ENCODE measurements at places on chromosomes 3 and 15. TPM values are rescaled to one million over a fixed set of nuclear protein-coding genes. Genes with fewer than 3 reads are reported as not detected.

The CPNE9 gene
- total RNA-seq, result not detected

The EEF1AKMT4 gene
- total RNA-seq, result 11.6 TPM

The CDCP1 gene
- 66.9 TPM for total RNA-seq

- DNase-seq, result no peak
Observed at GRCh38 chr15:88401996-88402656, 65.1 kb downstream of the MRPL46 start.
